NCI-H1417 treated with DMSO at 0.1 percent for 48 hours (cell line): ENCODE measurements at places on chromosomes 16 and 17.
A peak's percentile ranks its signal among the peaks of the same experiment; 100 is the strongest.

GRCh38 chr17:81040791-81041337, 5.9 kb downstream of the BAIAP2 start:
- DNase-seq, result no peak

- DNase-seq, result no peak
Measured at GRCh38 chr17:76480632-76481031, 13.2 kb downstream of the AANAT start.

- no peak for DNase-seq
Measured at GRCh38 chr17:68576811-68577496, 24.2 kb downstream of the FAM20A start.

DNA sequence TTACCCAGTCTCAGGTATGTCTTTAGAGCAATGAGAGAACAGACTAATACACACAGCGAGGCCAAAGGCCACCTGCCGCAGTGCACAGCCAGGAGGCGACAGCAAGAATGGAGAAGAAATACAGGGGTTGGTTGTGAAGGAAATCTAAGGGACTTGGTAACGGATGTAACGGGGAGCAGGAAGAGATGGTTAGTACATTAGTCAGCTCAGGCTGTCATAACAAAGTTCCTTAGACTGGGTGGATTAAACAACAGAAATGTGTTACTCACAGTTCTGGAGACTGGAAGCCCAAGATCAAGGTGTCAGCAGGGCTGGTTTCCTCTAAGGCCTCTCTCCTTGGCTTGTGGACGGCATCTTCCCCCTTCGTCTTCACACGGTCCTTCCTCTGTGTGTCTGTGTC, 47.1 kb downstream of the TVP23C start:
- no peak for DNase-seq

GRCh38 chr16:1696863-1697262, 9.1 kb upstream of the MAPK8IP3 start:
- DNase-seq, result no peak

DNA sequence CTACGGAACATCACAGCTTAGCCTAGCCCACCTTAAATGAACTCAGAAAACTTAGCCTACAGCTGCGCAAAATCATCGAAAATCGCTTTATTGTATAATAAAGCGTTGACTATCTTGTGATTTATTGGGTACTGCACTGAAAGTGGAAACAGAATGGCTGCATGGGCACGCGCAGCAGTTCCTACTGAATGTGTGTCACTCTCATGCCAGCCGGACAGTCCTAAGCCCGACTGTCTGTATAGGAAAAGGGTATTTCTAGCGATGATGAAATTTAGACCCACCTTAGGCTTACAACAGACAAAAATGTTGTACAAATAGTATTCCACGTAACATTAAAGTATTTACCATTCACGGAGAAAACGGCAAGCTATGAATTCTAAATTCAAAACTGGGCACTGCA, 9.3 kb downstream of the FBXO31 start:
- DNase-seq, result no peak

DNA sequence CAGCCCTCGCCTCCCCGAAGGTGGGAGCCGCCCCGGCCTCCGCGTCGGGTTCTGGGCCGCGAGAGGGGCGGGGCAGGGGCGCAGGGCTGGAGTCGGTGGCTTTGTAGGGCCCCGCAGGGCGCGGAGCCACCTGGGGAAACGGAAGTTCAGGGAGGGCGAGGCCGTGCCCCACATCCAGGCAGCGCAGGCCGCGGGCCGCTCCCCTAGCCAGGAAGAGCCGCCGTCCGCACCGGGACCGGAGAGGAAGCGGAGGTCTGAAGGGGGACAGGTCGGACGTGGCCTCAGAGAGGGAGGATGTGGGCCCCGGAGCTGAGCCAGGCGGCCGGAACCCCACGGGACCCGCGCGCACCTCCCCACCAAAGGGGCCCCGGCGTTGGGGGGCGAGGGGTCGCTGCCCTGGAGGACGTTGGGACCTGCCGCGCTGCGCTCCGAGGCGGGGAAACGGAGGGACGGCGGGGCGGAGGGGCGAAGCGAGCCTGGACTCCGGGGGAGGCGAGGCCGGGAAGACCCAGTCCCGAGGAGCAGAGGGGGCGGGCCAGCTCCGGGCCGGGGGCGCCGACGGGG, 482 bp upstream of the SLC16A3 start:
- no peak for DNase-seq

DNA sequence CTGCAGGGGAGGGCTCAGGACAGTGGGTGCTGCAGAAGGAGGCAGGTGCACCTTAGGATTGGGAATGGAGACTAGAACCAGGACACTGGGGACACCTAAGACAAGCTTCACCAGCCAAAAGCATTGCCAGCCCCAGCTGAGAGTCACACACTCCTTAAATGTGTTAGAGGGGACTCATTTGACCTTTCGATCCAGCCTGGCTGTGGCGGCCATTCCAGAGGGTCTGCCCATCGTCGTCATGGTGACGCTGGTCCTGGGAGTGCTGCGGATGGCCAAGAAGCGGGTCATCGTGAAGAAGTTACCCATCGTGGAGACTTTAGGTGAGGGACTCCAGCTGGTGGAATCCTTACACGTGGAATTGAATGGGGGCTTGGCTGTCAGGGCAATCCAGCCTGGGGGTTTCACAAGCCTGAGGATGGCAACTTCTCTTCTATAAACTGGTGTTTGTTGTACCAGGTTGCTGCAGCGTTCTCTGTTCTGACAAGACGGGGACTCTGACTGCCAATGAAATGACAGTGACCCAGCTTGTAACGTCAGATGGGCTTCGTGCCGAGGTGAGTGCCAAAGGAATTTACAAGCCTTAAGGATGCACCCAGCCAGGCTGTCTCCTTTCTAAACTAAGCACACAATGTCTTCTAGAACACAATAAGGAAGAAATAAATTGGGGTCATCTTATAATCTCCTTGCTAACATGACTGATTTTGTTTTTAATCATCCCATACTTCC, 65.3 kb downstream of the MEAK7 start:
- DNase-seq, result no peak

DNA sequence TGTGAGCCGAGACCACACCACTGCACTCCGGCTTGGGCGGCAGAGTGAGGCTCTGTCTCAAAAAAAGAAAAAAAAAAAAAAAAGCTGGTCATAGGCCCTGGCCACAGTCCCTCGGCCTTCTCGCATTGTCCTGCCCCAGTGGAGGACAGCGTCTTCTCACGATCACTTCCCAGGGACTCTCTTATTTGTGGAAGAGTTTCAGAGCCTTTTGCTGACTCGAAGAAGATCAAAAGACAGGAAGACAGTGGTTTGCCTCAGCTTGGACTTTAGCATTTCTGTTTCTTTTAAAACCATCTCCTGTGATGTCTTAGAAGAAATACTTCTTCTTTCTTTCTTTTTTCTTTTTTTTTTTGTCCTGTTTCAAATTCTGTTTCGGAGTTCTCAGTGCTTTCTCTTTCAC, 210.0 kb downstream of the FTO start:
- no peak for DNase-seq

DNA sequence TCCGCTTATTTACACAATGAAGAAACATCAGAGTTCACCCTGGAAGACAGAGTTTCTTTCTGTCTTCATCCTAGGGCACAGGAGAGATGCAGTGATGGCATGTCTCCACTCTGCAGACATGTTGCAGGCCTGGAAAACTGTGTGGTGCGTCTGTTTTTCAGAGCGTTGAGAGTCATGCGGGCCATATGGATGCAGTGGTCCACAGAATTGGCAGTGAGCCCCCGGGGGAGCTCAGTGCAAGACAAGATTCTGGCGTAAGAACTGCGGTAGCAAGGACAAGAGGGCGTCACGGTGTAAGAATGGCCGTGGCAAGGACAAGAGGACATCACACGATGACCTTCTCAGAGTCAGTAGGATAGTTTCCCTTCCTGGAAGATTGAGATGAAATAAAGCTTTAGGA, 654.0 kb downstream of the MAF start:
- DNase-seq, result no peak

- no peak for DNase-seq
Measured at GRCh38 chr17:17109256-17109655, 67.0 kb downstream of the MPRIP start.

GRCh38 chr17:40076591-40076990, 13.8 kb downstream of the THRA start:
- DNase-seq, result no peak

DNA sequence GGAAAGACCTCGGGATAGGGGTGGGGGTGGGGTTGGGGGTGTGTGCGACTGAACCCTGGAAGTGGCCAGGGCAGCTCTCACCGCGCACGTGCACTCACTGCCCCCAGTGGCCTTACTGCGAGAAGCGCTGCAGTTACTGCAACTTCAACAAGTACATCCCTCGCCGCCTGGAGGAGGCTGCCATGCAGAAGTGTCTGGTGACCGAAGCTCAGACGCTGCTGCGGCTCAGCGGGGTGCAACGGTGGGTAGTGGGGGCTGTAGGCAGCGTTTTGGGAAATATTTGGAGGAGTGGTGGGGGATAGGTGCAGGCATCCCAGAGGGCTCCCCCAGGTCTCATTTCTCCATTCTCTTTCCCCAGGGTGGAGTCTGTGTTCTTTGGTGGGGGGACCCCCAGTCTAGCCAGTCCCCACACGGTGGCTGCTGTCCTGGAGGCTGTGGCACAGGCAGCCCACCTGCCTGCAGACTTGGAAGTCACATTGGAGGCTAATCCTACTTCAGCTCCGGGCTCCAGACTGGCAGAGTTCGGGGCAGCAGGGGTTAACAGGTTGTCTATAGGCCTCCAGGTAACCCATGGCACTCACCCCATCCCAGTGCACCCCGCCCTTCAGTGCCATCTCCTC, 972 bp downstream of the RSAD1 start:
- DNase-seq, result peak; percentile 23

GRCh38 chr16:58124601-58124915, 4.6 kb downstream of the CFAP20 start:
- no peak for DNase-seq

DNA sequence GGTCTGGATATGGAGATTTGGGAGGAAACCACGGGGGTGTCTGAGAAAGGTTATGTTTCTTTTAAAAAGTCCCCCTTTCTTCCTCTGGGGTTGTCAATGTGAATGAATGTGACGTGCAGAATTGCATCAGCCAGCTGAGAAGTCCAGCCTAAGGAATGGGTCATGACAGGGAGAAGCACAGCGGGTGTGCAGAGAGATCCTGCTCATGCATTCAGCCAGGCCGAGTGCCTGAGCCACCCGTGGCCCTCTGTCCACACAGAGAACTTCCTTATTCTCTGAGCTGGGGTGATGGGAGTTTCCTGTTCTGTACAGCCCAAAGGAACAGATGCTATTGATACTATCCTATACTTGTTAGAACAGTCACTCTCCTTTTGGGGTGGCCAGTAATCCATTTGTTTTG, 117.9 kb downstream of the CPPED1 start:
- no peak for DNase-seq

GRCh38 chr16:15618392-15618791, 24.6 kb downstream of the MARF1 start:
- no peak for DNase-seq

- DNase-seq, result no peak
Measured at GRCh38 chr16:48157794-48158193, 2.0 kb upstream of the ABCC12 start.

- no peak for DNase-seq
Measured at GRCh38 chr17:49690256-49690655, 12.4 kb upstream of the SPOP start.

GRCh38 chr16:56916571-56917403, 15.2 kb upstream of the HERPUD1 start:
- no peak for DNase-seq

DNA sequence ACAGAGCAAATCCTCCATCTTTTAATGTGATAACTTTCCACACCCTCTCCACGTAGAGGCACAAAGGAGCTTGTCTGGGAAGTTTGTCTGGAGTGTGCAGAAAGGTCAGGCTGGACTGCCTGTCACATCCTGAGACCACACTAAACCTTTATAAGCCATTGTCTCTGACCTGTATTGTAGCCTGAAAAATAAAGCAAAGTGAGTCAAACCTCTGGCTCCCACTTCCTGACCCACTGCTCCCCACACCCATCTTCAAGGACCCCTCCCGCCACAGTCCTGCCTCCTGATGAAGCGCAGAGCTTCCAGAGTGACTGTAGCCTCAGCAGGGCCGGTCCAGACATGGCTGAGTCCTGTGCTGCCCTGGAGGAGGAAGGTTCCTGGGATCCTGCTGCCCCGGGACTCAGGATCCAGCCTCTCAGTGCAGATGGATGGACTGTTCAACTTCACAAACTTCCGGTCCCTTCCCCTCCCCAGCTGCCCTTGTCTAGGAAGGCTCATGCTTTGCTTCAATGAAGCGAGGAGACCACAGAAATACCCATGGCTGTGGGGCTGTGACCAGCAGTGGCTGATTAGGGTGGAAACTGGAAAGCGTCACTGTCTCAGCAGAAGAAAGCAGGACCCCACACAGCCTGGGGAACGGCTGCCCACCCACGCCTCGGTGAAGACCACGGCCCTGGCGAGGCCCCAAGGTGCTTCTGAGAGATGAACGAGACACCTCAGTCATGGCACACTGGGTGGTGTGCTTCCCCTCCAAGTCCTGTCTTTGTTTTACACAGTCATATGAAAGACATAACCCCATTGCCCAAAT, 30.9 kb upstream of the CLEC18B start:
- no peak for DNase-seq

- no peak for DNase-seq
Measured at GRCh38 chr16:57372372-57373116, at the start of gene CX3CL1. Gene CX3CL1 (plus strand): TSS chr16:57372490. CDS start chr16:57372569, 79 bp downstream.

DNA sequence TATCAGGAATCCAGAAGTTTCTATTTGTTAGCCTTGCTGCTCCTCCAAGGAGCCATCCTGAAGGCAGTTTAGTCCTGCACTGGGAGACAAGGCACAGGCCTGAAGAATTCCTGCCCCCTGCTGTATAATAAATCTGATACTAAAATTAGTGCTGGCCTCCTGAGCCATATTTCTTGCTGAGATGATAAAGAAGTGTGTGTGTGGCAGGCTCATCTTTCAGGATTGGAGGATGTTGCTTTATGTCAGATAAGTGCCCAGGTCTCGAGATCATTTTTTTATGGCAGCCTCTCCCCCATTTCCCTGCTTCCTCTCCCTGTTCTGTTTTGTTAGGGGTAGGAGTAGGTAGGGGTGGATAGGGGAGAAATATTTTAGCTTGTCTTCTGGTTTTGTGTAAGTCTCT, 26.0 kb downstream of the MSI2 start:
- DNase-seq, result no peak

GRCh38 chr16:57186872-57187854, 1.0 kb downstream of the RSPRY1 start:
- DNase-seq, result no peak

DNA sequence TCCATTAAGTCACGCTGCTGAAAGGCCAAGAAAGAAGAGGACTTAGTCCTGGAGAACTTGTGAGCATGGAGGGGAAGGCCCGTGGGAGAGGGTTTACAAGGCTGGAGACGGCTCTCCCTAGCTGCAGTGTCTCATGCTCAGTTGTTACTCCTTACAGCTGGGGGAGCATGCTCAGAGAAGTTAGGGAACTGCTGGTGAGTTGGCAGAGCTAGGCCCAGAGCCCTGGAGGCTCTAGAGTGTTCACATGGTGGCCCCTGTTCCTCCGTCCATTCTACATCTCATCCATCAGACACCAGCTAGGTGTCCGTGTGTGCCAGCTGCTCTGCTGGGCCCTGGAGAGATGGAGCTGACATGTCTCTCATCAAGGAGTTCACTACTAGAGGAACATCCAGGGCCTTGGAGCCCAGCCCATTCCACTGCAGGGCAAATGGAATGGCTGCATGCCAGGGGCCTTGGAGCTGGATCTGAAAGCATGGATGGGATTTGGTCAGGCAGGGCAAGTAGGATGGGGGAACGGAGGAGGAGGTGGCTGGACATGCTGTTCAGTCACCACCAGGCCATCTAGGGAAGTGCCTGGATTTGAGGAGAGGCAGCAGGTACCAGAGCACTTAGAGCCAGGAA, 6.3 kb downstream of the XYLT2 start:
- DNase-seq, result no peak
